ENCODE measurements at places on chromosomes 6 and 20.

GRCh38 chr6:152351110-152351509, 286.1 kb downstream of the SYNE1 start:
- no peak for DNase-seq

DNA sequence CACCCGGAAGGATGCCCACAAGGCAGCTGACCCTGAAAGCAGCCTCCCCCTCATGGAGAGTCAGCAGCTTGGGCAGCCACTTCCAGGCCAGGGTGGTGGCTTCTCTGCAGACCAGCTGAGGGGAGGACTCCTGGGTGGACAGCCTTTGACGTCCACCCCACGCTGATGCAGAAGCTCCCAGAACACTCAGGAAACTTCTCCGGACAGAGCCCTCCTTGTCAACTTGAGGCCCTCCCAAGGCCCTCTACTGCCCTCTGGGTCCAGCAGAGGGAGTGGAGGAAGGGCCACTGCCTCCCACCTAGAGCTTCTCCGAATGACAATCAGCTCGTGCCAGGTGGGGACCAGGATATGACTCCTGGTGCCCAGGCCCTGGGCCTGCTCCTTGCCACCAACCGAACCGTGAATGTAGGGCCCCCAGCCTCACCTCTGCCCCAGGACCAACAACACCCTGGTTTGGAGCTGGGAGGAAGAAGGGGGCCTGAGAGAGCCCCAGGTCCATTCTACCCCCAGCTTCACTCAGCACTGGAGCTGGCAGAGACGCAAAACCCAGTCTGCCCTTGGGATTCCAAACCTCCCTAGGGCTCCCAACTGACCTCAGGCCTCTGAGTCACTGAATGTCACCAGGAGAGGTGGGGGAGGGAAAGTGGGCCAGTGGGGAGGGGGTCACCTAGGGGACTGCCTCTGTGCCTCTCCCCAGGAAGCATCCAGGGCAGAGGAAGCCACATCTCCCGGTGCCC, 10.9 kb upstream of the SLC22A7 start:
- DNase-seq = no peak

- peak; percentile 33 for DNase-seq
These were observed 49.5 kb downstream of the SOBP start for GRCh38 chr6:107539409-107539808.

DNA sequence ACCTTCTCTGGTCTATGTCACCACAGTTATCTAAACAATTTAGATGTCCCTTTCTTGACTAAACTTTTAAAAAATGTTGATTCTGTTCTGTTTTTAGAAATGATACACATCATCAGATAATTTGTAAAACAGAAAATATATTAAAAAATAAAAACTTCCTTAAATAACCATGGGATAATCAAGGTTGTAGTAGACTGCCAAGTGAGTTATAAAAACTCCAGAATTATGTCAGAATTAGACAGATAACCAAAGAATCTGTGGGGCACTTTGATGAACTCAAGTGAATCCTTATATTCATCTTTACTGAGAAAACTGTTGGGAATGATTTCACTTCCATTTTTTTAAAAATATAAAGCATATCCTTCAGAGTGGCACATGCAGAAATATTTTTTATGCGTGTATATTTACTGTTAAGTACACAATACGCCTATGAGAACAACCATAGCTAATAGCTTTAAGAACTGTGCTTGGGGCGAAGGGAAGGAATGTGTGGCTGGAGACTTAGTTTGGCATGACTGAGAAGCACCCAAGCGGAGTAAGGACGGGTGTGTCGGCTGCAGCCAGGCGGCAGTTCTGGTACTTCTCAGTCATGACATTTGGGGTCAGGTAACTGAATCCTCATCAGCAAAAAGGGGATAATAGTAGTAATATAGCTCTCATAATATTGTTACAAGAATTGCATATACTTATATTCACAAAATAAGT, 604.7 kb upstream of the CITED2 start:
- no peak for DNase-seq

DNA sequence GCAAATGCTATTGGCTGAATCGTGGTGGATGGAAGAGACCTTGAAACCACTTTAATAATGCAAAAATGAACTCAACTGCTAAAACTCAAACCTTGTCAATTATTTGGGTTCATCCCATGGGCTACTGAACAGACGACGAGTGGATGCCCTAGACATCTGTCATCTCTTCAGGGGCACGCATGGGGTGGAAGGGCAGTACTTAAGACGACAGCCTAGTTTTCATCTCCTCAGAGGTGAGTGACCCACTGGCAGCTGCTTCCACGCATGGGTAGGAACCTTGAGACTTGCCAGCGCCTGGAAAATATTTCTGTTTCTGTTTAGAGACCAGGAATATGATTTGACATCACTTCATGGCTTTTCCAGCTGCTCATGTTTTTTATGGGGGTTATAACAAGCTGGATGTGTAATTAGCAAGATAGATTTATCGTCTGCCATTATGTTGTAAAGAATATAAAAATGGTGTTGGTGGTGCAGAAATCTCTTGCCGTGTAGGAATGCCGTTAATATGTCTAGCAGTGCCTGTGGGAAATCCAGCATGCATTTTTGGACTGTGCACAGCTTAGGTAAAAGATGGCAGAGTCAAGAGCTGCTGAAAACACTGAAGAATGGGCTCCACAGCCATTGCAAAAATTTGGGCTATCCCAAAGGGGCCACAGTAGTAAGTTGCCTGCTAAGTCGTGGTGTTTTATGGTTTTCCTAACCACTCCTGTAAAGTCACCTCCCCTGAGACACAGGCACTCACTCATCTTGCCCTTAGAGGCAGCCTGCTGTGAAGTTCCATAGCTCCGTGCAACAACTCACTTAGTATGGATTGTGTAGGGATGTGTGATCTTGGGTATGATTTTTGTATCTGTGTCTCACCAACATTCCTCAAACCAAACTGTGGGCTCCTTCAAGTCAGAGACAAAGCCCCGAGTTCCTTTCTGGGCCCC, 203.3 kb downstream of the EYA2 start:
- DNase-seq = peak; percentile 22

DNA sequence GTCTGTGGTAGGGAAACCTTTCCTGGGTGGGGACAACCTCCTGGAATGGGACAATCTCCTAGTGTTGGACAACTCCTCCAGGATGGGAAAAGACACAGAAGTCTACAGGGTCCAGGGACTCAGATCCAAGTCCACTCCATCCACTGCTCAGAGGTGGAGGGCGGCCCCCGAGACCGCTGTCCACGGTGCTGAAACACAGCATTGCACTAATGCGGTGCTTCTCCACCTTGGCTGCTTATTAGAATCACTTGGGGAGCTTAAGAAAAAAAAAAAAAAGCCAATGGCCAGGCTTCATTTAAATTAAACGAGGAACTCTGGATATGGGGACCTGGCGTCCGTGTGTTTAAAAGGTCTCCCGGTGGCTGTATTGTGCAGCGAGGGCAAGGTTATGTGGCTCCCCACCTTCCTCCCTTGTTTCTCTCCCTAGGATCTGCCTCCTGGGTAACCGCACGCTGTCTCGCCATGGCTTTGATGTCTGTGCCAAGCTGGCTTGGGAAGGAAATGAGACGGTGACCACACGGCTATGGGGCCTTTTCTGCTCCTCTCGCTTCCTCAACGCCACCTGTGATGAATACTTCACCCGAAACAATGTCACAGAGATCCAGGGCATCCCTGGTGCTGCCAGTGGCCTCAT, 12.0 kb downstream of the SLC12A5 start:
- DNase-seq = no peak

DNA sequence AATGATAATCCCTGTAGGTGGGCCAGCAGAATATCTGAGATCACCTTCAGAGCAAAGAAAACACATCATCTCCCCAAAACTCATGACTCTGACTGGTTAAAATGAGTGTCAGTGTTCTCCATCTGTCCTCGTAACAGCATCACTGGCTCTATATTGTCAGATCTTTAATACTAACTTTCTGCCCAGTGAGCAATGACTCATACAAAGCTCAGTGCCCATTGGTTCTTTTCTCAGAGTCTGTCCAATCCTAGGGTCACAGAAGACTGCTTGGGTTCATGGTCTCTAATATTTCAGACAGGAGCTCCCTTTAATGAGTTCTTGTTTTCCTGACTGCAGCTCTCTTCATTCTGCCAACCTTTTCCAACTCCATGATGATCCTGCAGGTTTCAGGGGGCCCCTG, 36.4 kb downstream of the HLA-DPB1 start:
- peak; percentile 79 for DNase-seq

DNA sequence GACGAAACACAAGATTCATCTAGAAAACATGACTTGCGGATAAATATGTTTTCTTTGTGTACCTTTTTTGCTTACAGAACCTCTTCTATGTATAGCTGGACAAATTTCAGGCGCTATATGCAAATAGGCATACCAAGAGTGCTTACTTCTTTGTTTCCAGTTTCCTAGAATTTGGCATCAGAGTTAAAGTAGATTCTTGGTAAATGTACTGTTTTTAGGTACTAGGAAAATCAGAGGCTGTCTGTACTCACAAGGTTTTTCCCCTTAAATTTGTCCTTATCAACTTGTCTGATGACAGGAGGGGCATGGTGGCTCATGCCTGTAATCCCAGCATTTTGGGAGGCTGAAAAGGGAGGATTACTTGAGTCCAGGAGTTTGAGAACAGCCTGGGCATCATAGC, 124.9 kb upstream of the TMEM170B start:
- DNase-seq = no peak

- no peak for DNase-seq
These were observed 5.6 kb upstream of the BLCAP start for GRCh38 chr20:37533154-37533715.

DNA sequence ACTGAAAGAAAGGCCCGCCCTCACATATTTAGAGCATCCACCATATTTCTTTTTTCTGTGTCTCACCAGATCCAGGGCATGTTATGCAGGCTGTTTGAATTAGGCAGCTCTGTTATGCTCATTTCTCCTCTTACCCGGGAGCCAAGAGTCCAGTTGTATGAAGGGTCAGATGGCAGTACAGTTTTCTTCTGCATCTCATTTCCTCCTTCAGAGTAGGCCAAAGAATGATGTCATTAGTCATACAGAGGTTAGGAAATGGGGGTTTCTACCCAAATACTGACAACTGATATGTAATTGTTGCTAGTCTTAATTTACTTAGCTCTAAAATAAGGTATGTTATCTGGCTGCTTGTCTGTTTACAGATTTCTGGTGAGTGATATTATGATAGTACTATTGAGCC, 130.8 kb downstream of the SOBP start:
- DNase-seq = no peak

DNA sequence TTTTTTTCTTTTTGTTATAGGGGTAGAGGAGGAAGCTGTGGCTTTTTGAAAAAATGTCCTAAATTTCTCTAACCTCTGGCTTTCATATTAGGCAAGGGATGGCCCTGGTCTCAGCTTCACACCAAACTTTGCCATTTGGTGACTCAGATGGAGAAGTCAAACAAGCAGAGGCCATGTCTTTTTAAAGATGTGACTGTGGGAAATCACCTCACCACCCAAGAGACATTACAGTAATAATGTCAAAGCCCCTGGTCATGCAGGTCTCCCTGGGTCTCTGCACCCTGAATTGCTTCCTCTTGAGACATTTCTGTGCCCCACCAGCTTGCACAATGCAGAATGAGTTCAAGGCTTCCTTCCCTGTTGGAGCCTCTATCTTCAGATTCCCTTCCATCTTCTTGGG, 39.5 kb upstream of the ADGRF5 start:
- no peak for DNase-seq

GRCh38 chr6:31037169-31037568, 26.9 kb downstream of the MUC22 start:
- DNase-seq = no peak

- no peak for DNase-seq
These were observed 167.2 kb downstream of the TTLL2 start for GRCh38 chr6:167492100-167492449.

DNA sequence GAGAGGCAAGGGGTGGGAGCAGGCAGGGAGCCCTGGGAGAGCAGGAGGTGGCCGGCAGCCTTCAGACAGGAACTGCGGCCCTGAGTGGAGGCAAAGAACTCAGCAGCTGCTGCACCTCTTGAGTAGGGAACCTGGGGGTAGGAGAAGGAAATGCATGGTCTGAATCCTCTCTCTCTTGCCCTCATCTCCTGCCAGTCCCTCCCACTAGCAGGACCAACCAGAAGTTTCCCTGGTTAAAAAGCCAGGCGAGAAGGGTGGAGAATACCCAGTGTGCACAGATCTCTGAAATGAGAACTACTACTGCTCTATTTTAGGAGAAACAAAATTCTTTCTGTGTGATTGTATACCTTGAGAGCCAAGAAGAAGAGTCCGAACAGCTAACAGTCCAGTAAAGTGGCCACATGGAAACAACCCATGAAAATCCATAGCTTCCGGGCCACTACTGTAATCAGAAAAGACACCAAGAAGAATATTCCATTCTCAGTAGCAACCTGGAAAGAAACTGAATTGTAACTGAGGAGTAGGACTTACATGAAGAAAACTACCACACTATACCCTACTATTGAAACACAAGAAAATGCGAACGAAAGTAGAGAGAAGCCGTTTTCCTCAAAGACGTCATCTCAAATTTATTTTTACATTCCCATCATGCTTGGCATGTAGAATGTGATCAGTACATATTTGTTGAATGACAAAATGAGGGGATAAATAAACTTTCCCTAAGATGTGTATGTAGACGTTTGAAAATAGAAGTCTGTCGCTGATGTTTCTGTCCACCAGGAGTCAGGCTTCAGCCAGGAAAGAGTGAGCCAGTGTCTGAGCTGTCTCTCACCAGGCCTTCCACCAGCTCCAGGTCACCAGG, 25.6 kb downstream of the WRNIP1 start:
- DNase-seq = peak; percentile 59

- no peak for DNase-seq
These were observed 39.3 kb downstream of the GTF2H5 start for GRCh38 chr6:158207422-158207788.

GRCh38 chr6:37988696-37989095, 169.2 kb downstream of the ZFAND3 start:
- no peak for DNase-seq

DNA sequence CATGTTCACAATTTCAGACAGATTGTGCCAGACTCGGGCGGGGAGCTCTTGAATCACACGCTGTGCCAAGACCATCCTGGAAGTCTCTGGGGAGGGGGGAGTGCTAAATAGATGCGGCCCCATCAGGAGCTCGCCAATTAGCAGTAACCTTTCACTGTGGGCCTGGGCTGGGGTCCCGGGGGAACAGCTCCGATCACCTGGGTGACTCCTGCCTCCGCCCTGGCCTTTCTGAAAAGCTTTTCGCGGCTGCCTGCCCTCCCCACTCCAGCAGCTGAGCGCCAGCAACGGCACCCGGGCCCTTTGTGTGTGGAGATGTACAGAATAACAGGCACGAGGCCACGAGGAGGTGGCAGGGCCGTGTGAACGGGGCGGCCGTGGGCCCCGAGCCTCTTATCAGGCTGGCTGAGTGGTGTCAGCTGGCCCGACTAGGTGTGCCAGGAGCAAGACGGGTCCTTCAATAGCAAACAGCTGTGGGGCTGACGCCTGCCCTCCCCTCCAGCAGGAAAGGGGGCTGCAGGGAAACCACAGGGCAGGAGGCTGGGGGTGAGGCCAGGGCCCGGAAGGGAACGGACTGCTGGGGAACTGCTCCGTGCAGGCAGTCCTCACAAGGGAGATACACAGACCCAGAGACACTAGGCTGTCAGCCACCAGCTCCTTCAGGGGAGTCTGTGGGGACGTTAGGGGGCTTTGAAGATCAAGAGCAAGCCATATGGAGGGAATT, 56.8 kb downstream of the NOL4L start:
- peak; percentile 77 for DNase-seq

GRCh38 chr6:4342407-4343137, 207.2 kb upstream of the ECI2 start:
- no peak for DNase-seq

- DNase-seq = no peak
These were observed 79.5 kb downstream of the BCAS1 start for GRCh38 chr20:53990768-53991450.

- no peak for DNase-seq
These were observed 330.8 kb downstream of the BCKDHB start for GRCh38 chr6:80437221-80437620.

Measured in brain (organoid and tissue), 16 donors.